ENCODE measurements at places on chromosomes 2 and 18.

GRCh38 chr2:12478151-12479064 is 238.3 kb upstream of the TRIB2 start:
- no peak for DNase-seq

- no peak for DNase-seq
These were observed 37.9 kb downstream of the B4GALT6 start for GRCh38 chr18:31646332-31647126.

DNA sequence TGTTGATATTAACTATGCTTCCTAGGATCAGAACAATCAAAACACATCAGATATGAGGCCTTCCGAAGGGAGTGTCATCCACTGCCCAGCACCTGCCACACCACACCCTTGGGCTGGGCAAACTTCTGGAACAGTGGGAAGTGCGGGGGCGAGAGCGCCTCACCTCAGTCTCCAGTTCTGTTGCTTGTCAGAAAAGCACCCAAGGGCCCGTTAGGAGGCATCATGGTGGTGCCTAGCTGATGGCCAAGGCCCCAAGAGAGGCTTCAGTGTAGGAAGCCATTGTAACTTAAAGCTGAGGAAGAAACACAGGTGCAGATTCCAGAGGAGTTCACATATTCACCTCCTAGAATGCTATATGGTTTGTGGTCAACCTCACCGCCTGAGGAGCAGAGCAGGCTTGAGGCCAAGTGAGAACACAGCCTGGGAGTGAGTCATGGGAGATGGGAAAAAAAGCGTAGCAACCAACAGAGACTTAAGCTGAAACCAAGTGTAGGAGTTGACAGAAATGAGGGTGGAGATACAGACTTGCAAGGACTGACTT is 85.1 kb upstream of the ATL2 start:
- peak; percentile 13 for DNase-seq

DNA sequence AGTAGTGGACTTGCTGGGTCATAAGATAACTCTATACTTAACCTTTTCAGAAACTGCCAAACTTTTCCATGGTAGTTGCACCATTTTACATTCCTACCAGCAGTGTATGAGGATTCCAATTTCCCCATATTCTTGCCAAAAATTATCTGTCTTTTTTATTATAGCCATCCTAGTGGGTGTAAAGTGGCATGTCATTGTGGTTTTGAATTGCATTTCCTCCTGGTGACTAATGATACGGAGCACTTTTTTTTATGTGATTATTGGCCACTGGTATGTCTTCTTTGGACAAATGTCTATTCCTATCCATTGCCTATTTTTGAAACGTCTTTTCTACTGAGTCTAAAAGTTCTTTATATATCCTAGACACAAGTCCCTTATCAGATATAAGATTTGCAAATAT is 44.3 kb downstream of the CACNB4 start:
- no peak for DNase-seq

DNA sequence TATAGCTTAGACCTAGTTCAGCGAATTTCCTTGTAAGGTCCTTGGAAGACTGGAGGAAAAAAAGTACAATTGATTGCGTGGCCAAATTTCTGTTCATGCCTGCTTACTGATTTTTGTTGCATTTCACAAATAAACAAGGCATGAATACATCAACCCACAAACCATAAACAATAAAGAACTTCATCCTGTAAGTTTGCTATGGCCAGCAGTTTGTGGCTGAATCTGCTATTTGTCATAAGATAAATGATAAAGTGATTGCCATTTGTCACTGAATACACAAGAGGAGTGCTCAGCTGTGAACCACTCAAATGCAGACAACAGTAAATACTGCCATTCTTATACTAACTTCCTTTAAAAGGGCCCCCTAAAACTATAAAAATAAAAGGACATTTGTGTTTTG is 259.5 kb downstream of the CCDC178 start:
- no peak for DNase-seq

DNA sequence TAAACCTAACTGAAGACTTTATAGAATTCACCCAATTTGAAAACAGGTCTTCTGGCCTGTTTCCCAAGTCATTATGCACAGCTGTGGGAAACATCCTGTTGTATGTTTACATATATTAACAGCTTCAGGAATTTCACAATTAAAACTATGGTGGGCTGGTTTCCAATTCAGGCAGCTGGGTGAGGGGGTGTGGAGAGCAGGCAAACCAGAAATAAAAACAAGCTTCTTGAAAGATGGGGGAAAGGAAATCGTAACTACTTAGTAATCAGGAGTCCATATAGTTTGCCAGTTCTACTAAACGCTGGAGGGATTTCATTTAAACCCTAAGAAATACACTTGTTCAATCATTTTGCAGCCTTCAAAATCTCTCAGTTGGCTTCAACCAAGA is 22.8 kb downstream of the ATP8B1 start:
- no peak for DNase-seq

GRCh38 chr2:84805250-84805958 is 75.5 kb downstream of the TRABD2A start:
- no peak for DNase-seq

DNA sequence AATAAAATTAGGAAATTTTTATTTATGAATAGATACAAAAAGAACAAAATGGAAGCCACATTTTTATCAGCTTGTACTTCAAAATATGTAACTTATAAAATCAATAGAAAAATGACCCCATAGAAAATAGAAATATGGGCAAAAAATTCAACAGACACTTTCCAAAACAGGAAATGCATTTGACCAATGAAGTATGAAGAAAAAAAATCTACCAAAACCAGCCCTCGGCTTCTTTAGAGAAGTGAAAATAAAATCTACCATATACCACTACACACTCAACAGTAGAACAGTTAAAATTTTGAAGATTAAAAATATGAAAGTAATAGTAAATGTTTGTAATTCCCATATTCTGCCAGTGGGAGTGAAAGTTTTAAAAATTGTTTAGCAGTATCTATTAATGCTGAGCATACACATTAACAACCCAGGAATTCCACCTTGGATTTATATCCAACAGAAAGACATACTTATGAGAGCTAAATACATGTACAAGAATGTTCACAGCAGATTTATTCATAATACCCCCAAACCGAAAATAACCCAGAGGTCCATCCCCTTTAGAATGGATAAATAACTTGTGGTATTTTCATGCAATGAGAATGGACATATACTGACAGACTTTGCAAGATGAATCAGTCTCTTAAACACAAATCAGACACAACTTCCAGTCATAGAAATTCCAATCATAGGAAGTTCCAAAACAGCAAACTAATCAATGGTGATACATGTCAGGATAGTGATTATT is 318.0 kb downstream of the FIGN start:
- no peak for DNase-seq

- no peak for DNase-seq
These were observed 152.4 kb downstream of the DYSF start for GRCh38 chr2:71605781-71606241.

GRCh38 chr2:216596236-216596979 is 36.8 kb upstream of the IGFBP2 start:
- no peak for DNase-seq

DNA sequence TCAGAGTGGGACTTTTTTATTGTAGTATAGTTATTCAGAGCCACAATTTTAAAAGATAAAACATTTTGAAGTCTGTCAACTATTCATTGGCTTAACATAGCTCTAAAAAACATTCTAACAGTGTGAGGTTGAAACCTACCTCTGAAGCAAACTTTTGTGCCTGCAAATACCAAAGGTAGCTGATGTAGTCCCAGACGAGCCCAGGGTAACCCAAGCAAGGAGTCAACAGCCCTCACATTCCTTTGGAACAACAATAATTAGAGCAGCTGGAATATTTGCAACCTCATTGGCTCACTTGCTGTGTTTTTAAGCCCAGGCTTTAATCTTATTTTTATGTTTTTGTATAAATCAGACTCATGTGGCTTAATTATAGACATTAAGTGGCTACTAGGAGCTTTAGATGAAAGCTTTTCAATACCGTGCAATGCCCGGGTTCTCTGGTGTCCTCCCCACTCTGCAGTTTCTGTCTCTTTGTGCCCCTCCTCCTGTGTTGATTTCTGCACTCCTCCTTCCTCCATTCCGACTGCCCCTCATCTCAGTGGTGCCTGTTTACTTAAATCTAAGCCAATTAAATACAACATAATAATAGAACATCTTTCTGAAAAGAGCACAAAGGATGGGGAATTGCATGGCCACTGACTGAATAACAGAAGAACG is 157.9 kb upstream of the UNC80 start:
- DNase-seq: no peak

DNA sequence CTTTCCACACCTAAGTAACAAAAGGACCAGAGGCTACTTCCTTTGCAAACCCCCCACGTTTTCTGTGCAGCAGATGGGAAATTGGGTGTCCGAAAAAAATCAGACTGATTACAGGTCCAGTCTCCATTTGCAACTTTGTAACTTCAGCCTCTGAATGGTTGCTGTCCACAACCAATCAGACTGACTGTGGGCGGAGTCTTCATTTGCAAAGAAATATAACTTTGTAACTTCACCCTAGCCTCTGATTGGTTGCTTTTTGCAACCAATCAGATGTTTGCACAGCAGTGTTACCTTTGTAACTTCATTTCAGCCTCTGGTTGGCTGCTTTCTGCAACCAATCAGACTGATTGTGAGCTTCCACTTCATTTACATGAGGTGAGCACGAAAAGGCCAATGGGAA is 27.8 kb upstream of the CACNB4 start:
- no peak for DNase-seq

GRCh38 chr2:113021312-113021711 is 16.1 kb downstream of the IL36A start:
- DNase-seq: no peak

DNA sequence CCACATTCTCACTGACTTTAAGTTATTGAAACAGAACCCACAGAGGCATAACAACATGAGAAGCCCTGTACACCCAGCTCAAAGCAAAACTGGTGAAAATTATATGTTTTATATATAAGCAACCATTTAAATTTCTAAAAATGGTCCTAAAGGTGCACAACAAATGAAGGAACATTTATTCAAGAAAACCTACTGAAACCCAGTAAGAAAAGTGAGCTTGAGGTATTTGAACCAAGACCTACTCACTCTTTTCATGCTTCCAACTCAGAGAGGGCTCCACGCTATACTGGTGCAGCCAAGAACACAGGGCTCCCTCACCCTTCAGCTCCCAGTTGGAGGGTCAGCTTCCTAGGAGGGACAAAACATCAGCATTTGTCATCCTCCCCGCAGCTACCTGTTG is 2.1 kb upstream of the CACNB4 start:
- DNase-seq: no peak

DNA sequence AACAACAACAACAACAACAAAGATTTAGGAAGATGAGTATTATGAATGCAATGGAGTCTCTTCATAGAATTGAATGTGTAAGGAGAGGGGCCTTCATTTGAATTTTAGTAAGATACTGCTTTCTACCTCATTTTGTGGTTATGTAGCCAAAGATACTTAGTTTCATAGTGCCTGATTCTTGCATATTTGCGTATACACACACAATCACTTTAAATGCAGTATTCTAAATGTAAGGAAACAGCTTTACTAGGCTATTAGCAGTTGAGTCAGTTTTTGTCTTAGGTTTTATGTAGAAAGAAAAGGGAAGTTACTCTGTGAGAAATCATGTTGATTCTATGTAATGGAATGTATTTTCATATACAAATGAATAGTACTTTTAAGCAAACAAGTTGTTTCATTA is 80.5 kb downstream of the HAUS1 start:
- DNase-seq: no peak

DNA sequence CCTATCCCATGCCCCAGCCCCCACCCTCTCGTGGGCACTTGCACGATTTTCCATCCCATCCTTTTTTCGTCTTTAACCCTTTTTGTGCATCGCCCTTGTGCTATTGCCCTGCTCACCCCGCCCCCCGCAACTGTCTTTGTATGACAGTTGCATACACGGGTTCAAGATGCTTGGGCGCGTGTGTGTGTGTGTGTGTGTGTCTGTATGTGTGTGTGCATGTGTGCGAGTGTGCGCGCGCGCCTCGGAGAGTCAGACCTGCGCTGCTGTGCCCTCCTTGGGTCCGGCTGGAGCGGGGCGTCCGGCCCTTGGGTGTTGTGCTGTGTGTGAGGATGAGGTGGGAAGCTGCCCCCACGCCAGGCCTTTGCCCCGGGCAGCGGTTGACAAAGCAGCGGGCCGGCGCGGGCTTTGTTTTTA is 230.7 kb downstream of the HAUS1 start:
- no peak for DNase-seq

DNA sequence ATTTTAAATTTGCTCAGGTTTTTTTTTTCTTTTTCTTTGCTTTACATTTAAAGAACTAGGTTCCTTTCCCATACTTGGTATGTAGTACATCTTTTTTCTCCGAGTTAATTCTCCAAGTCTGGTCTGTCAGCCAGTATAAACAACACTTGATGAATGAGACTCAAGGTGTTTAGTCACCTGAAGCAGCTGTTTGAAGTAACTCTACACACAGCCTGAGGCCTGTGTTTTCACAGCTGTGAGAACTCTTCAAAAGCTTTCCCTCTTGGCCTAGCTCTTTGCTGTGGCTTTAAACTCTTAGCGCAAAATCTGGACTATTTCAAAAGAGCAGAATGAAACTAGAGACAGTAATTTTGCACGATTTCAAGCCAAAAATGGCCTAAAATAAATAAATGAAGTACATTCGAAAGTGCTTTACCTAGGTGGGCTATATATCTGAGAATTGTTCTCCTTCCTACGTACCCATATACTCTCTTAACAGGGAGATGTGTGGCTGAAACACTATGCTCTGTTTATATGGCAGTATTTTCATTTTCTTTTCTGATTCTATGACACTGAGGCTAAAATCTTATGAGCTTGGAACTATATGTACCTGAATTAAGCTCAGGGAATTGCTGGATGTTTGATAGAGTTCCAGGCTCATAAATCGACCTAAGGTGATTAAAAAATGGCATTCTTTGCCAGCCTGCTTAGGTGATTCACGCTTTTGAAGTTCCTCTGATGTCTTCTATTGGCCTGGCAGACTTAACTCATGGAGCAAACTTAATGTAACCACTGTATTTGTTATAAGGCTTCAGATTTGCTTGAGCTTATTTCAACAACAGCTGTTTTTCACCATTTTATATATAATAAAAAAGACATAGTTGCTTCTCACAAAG is 1044.1 kb upstream of the ZEB2 start:
- DNase-seq: no peak

- DNase-seq: no peak
These were observed 9.1 kb upstream of the ALPK2 start for GRCh38 chr18:58637946-58638345.

- DNase-seq: no peak
These were observed 1181.6 kb upstream of the CELF4 start for GRCh38 chr18:38747153-38747552.

- no peak for DNase-seq
These were observed 2.2 kb downstream of the SPATS2L start for GRCh38 chr2:200308546-200309295.

GRCh38 chr2:44692821-44693220 is 248.7 kb upstream of the SIX3 start:
- DNase-seq: no peak
